Body of pancreas (tissue), 4 donors: ENCODE measurements at places on chromosomes 5 and 9. TPM values are rescaled to one million over a fixed set of nuclear protein-coding genes. Genes with fewer than 3 reads are reported as not detected.

Gene FCN1
- not detected for total RNA-seq

Gene COL15A1
- 6.7 TPM for total RNA-seq

Gene C5orf58
- not detected for total RNA-seq

Gene CBY3
- not detected for total RNA-seq

Gene ZNF483
- total RNA-seq: 8.6 TPM

Gene C9orf43
- total RNA-seq: not detected

Gene LEAP2
- total RNA-seq: 3.4 TPM

Gene NRARP
- 24.4 TPM for total RNA-seq

Gene SCGB3A2
- not detected for total RNA-seq

Gene ARHGEF39
- total RNA-seq: not detected

Gene NXNL2
- not detected for total RNA-seq
